ENCODE measurements at places on chromosomes 11 and 22.

GRCh38 chr11:130876931-130877915 is 39.1 kb downstream of the SNX19 start:
- DNase-seq, result no peak

DNA sequence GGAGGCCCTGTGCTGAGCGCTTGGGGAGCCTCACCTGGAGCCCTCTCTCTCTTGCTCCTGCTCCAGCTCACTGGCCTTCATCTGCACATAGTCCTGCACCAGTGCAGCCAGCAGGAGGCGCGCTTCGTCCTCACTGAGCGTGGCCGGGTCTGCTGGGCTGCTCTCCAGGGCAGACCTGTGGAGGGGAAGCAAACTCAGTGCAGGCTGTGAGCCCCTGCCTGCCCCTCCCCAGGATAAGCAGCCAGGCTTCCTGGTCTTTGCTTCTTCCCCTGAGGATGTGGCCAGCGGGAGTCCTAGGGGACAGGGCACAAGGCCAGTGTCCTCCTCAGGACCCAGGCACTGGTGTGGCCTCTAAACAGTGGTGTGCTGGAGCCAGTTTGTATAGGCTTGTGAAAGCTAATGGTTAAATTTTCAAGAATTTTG is 2.2 kb downstream of the CALCA start:
- peak; percentile 84 for DNase-seq

GRCh38 chr11:45513821-45514340 is 151.5 kb downstream of the CHST1 start:
- no peak for DNase-seq

DNA sequence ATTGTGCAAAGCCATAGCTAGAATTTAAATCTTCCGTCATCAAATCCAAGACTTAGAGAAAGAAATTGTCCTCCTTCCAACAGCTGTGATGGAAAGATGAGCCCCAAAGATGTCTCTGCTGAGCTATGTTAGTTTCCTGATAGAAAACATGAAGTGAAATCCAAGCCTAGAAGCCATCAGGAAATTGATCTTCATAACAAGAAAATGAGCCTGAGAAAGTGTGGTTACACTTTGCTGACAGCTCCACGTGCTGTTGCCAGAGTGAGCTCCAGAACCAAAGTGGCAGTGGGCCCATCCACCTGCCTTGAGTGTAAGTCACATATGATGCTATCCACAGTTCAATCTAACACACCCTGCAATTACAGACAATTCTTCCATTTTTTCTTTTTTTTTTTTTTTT is 58.0 kb upstream of the UBASH3B start:
- DNase-seq, result no peak

DNA sequence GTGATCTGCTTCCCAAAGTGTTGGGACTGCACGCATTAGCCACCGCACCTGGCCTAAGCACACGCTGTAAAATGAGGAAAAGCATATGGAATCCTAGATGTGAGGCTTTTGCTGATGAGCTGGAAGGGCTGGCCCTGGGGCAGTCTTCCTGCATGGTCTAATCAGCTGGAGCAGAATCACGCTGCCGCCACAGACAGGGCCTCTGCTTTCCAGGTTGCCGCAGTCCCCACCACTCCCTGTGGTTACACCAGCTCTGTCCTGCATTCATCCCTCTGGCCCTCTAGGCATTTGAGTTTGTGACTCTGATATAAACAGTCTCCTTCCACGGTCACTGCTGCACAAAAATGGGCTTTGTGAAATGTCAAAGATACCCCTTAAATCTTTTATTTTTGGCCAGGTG is 17.1 kb downstream of the RPS6KA4 start:
- no peak for DNase-seq

All from stimulated activated CD4-positive, alpha-beta T cell treated with anti-CD3 and anti-CD28 coated beads, Interleukin-15, amount 100 ng/mL, for 24 hours (primary cell).